ENCODE measurements at places on chromosomes 3 and 15.

DNA sequence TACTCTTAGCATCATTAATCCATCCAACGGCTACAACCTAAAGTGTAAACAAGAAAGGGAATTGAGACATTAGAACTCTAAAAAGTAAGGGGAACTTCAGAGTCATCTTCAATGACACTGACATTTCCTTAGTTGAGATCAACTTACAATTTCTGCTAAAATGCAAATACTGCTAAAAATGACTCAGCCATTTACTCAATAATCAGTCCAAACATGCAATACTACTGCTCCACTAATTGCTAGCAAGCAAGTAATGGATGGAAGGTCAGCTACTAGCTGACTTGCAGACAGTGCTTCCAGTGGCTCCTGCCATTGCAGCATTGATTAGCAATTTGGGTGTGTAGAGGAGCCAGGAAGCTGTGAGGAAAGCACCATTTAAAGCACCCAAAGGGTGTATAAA is 28.4 kb downstream of the CD200R1L start:
- no peak for DNase-seq

- no peak for DNase-seq
Measured at GRCh38 chr3:70833239-70833960, 521.0 kb upstream of the MDFIC2 start.

DNA sequence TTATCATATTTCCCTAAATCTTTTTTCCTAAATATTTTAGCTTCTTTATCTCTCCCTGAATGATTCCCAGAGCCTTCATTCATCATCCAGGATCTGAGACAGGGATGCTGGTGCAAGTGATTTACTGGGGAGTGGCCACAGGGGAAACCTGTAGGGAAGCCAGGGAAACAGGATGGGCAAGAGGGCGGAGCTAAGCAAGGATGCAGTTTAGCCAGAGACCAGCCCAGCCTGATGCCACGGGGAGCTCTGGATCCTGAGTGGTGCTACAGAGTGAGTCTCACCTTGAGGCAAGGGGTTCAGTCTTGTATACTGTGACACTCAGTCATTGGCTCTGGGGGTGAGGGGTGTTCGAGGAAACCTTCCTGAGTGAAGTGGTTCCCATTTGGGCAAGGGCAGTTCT is 39.7 kb upstream of the LRRFIP2 start:
- DNase-seq, result no peak

DNA sequence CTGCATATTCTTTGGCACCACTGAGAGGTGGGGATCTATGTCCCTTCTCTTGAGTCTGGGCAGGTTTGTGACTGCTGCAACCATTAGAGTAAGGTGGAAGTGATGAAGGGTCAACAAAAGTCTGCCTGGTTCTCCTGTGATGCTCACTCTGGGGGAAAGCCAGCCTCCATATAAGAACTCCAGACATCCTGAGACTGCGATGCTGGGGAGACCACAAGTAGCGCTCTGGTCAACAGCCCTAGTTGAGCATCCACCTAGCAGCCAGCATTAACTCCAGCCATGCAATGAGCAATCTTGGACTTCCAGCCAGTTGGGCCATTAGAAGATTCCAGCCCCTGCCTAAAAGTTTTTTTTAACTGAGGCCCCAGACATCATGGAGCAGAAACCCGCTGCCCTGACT is 62.8 kb downstream of the SCN11A start:
- DNase-seq, result no peak

GRCh38 chr15:22904736-22905135 is 66.3 kb downstream of the NIPA2 start:
- DNase-seq, result no peak

DNA sequence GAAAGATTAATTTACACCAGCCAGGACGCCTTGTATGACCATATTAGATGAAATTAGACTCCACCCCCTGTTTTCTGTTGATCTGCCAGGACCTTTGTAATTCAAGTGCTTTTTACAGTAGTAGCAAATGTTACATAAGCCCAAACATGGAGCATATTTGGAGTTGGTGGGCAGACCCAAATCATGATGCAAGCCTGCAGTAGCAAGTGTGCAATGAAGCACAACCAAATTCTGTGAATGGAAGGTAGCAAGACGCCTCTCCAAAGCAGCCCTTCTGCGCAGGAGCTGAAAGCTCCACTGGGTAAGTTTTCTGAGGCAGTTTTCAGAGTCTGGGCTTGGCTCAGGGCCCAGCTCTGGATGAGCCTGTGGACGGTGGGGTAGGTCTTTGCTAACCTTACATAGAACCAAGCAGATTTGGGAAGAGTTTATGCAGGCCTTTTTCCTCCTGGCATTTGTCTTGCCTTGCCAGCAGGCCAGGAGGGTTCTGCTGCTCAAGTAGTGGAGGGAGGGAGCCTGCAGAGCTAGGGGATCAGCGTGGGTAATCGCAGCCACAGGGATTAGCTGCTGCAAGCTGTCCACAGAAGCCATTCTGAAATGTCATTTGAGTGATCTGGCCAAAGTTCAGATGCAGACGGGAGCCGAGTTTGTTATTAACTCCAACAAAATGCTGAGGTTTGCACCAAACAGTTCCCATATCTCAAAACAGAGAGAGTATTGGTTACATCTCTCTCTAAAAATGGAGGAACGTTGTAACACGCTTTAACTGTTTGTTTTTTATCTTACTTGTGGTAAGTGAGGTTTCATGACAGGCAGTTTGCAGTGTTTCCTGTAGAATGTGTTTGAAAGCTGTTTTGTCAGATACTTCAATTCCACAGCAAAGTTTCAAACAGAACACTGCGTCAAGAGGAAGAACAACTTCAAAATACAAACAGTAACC is 55.4 kb downstream of the PSMD6 start:
- no peak for DNase-seq

GRCh38 chr3:152192936-152193672 is 75.6 kb upstream of the MBNL1 start:
- no peak for DNase-seq

DNA sequence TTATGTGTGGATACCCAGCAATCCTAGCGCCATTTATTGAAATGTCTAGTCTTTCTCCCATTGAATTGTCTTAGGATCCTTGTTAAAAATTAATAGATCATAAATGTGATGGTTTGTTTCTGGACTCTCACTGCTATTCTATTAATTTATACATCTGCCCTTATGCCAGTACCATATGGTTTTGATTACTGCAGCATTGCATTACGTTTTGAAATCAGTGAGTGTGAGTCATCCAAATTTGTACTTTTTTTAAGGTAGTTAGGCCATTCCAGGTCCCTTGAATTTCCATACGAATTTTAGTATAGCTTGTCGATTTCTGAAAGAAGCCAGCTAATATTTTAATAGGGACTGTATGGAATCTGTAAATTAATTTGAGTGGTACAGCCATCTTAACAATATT is 648.6 kb upstream of the ZNF385D start:
- DNase-seq, result no peak

- DNase-seq, result no peak
Measured at GRCh38 chr3:125019271-125019670, 36.5 kb downstream of the HEG1 start.
